ENCODE measurements at places on chromosomes 11 and 22.

DNA sequence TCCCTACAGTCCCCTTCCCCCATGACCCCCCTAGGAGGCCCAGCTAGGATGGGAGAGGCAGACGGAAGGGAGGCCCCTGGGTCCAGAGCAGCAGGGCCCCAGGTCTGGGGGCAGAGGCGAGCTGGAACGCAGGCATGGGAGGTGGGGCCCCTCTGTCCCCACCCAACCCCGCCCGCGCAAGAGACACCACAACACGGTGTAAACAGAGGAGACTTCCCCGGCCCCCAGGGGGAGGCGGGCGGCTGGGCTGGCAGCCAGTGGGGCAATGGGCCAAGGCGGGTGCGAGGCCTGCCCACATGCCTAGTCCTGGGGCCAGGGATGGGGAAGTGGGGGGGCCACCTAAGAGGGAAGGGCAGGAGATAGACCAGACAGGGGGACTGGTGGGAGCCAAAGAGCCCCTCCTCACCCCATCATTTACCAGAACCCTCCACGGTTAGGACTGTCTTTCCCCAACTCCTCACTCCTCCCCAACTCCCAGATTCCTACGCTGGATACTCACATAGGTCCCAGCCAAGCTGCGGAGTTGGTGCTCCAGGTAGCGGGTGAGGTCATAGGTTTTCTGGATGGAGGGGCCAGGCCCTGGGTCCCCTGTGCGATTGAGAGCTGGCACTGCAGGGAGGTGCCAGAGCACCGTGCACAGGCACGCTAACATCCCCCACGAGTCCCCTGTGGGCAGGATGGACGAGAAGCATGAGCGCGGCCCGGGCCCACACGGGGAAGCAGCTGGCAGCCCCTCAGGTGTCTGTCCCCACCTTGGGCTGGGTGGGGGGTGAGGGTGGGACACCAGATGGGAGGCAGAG lies 6.2 kb downstream of the CLCF1 start:
- no peak for DNase-seq

GRCh38 chr11:64887757-64888405 lies 9.5 kb upstream of the EHD1 start:
- DNase-seq = peak; percentile 66

- DNase-seq = no peak
Observed at GRCh38 chr22:34972191-34972897, 93.6 kb upstream of the ISX start.

DNA sequence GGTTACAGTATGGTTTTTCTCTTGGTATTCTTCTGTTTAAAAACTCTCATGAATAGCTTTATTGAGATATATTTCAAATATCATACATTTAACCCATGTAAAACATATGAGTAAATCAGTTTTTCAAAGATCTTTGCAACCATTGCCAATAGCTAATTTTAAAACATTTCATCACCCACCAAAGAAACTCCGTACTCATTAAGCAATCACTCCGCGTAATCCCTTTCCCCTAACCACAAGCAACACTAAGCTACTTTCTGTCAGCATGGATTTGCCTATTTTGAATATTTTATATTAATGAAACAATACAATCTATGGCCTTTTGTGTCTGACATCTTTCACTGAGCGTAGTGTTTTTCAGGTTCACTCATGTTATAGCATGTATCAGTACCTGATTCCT lies 697.9 kb upstream of the ANO5 start:
- no peak for DNase-seq

DNA sequence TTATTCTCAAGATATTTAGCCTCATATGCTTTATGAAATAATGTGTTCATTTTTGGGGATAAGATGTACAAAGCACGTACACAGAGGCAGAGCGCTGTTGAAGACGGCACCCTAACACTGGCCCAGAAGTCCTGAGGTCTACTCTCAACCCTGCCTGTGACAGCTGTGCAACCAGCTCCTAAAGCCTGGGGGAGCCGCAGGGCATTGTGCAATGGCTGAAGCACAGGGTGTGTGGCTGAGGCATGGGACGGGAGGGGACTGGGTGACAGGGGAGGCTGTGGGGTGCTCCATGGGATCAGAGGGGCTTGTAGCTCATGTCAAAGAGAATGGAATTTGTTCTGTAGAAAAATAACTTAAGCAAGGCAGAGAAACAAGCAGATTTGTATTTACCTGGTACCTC lies 27.7 kb downstream of the FAM227A start:
- DNase-seq = no peak

DNA sequence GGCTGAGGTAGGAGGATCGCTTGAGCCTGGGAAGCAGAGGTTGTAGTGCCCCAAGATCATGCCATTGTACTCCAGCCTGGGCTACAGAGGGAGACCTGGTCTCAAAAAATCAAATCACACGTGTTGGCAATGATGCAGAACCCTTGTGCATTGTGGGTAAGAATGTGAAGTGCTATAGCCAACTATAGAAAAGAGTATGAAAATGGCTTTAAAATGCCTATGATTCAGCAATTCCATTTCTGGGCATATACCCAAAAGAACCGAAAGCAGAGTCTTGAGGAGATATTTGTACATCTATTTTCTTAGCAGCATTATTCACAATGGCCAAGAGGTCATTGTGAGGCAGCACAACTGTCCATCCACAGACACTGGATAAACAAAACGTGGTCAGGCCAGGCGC lies 2.6 kb upstream of the FADS3 start:
- no peak for DNase-seq

- no peak for DNase-seq
Observed at GRCh38 chr22:45969801-45970470, 7.0 kb downstream of the WNT7B start.

DNA sequence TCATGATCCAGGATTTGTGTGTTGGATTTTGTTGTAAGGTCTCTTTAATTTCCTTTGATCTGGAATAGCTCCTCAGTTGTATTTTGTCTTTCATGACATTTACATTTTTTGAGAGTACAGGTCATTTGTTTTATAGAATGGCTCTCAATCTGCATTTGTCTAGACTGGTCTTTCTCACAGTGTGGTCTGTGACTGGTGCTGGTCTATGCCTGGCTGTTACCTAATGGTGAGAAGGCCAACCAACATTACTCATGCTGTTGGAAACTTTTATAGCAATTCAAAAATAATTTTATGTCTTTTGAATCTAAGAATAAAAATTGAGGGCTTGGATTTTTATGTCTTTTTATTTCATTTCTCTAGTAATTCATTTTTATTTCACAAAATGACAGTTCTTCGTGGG lies 3.9 kb upstream of the NCR3LG1 start:
- DNase-seq = no peak

GRCh38 chr22:41920271-41920976 lies 5.5 kb upstream of the SHISA8 start:
- no peak for DNase-seq

DNA sequence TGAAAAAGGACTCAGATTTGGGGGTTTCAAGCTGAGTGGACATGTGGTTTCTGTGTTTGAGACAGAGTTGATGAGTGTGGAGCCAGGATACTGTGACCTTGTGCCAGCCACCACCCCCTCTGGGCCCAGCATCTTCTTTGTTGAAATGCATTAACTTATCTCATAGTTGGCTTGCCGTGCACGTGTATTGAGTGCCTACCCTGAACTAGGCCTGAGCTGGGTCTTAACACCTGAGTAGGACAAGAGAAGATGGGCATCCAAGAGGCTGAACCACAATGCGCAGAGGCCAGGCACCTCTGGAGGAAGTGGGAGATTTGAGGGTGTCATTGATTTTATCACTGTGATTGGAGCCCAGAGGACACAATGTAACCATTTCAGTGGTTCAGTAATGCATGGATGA lies 117.6 kb upstream of the CRYBB3 start:
- DNase-seq = no peak

DNA sequence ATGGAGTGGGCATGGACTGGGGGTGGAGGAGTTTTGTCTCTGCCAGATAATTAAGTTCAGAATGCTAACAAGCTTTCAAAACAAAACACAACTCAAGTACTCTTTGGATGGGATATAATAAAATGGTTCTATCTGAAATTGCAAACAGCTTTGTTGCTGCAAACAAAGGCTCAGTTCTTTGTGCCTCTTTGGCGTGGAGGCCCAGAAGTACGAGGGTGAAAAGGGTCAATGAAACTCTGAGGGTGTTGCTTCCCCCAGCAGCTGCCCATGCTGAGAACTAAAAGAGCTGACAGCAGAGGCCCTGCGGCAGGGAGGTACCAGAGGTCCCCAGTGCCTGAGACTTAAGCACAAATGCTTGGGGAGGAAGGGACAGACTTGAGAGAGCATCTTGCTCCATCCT lies 26.5 kb upstream of the IGSF22 start:
- DNase-seq = no peak

DNA sequence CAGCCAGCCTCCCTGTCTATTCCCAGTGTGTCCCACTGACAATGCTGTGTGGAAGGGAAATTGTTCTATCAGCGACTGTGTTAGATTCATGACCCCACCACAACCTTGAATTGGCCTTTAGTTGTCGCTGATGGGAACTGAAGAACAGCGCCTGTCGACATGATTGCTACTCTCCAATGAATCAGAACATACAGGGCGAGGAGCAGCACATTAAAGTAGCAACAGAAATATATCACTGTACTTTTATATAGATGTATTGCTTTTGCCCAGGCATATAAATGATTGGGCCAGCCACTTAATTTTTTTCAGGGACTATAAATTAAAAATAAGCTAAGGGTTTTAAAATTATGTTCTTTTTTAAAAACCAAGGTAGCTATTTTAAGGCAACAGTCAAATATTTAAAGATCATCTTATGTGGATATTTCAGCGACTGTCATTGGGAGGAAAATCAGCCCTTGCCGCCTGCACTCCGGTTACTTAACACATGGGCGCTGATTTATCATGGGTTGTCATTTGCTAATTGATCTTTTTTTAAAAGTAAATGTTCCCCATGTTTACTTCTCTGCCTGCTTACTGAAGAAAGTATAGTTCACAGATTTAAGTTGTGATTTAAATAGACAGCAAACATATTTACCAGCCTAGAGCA lies 42.1 kb downstream of the ARL14EP start:
- no peak for DNase-seq

DNA sequence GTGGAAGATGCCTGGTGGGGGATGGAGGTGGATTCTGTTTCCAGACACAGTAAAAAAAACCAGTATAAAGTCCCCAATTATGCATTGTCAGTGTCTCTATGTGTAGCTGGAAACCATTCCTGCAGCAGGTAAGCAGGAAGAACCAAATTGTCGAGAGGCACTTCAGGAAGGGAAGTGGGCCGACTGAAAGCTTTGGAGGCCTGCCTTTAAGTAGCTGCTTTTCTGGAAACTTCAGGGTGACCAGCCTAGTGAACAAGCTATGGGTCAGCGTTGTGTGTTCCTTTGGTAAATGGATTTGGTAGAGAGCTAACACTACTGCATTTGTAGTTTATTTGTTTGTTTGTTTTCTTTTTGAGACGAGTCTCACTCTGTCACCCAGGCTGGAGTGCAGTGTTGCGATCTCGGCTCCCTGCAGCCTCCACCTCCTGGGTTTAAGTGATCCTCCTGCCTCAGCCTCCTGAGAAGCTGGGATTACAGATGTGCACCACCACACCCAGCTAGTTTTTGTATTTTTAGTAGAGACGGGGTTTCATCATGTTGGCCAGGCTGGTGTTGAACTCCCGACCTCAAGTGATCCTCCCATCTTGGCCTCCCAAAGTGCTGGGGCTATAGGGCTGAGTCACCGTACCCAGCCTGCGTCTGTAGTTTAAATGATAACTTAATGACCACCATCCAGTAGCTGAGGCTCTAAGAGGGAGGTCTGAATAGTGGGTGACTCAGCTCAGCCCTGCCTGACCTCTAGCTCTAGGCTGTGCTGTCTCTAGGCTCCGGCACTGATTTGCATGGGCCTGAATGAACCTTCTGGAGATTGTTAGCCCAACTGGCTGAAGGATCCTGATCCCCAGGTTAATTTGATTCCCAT lies 12.8 kb downstream of the PTPRJ start:
- DNase-seq = no peak

DNA sequence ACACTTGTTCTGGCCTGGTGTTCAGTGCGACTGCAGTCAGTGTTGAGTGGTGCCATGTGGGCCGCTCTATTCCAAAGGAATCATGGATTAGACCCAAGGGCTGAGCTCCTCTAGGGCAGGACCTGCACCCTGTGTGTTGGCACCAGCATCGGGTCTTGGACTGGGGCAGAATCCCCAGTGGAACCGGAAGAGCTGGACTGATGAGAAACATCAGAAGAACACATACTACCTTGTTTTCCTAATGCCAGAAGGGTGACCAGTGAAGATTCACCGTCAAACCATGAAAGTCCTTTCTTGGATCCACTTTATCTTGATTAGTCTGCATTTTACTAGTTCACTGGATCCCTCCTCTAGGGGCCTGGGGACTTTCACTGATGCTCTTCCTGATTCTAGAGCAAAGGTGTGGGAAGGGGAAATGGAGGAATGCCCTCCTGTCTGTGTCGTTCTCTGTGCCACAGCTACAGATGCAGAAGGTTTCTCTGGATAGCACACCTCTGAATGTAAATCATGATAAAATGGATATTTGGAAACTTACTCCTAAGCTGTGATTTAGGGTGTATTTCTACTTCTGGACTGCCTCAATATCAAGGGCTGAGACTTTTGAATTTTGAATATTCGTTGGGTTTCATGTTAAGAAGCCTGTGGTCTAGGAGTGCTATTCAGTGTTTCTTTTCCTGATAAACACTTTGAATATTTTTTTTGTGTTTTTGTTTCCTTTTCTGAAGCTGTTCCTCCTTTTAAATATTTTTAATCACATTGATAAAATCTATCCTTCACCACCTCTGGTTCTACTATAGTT lies 11.0 kb upstream of the GLB1L3 start:
- DNase-seq = no peak

DNA sequence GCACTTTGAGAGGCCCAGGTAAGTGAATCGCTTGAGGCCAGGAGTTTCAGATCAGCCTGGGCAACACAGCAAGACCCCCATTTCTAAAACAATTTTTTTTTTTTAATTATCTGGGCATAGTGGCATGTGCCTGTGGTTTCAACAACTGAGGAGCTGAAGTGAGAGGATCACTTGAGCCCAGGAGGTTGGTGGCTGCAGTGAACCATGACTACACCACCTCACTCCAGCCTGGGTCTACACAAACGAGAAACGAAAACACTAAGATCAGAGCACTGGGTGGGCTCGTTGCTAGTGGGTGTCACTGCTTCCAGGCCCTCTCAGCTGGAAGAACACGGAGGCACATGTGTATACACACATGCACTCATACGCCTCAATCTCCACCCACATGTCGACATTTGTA lies 4.1 kb upstream of the MOB2 start:
- DNase-seq = no peak
